ENCODE measurements at places on chromosomes 7 and 10. TPM values are rescaled to one million over a fixed set of nuclear protein-coding genes. Genes with fewer than 3 reads are reported as not detected.

Gene IFIT1B
- not detected for total RNA-seq

Gene CLRN3
- total RNA-seq, result not detected

Gene NEURL1
- total RNA-seq, result not detected

Gene POLR2J
- 6.9 TPM for total RNA-seq

Gene RPEL1
- not detected for total RNA-seq

Gene SEC24C
- total RNA-seq, result 95.2 TPM

Gene TAF3
- 9.9 TPM for total RNA-seq

Gene PRF1
- total RNA-seq, result 3.5 TPM

Gene TASOR2
- total RNA-seq, result 132 TPM

Gene FRMPD2
- total RNA-seq, result 0.50 TPM

Gene CYP3A4
- not detected for total RNA-seq

Gene NKX6-2
- total RNA-seq, result not detected

Gene BMPER
- total RNA-seq, result 0.25 TPM

Gene RAMP3
- 145 TPM for total RNA-seq

Gene HOXA5
- 4.4 TPM for total RNA-seq

Gene IPMK
- 8.1 TPM for total RNA-seq

Gene GIMAP4
- total RNA-seq, result 58.0 TPM

Gene ARL3
- 11.4 TPM for total RNA-seq

Gene MYL10
- total RNA-seq, result not detected

Gene ARHGAP22
- 17.3 TPM for total RNA-seq

Gene SGPL1
- 51.4 TPM for total RNA-seq

Gene FAM221A
- total RNA-seq, result 28.2 TPM

Gene CYP2C8
- 0.40 TPM for total RNA-seq

Gene DKK1
- total RNA-seq, result not detected

Gene UTF1
- not detected for total RNA-seq

Gene SOSTDC1
- 2.7 TPM for total RNA-seq

Gene HOXA13
- total RNA-seq, result not detected

Gene CCL26
- not detected for total RNA-seq

Gene GIMAP5
- total RNA-seq, result 25.3 TPM

Gene PBLD
- 6.9 TPM for total RNA-seq

Gene ERV3-1
- 20.2 TPM for total RNA-seq

Gene DYNC1I1
- 11.9 TPM for total RNA-seq

Gene SPACDR
- total RNA-seq, result not detected

Gene ANKRD7
- total RNA-seq, result 8.2 TPM

Gene CADPS2
- 33.1 TPM for total RNA-seq

Gene HHEX
- total RNA-seq, result 128 TPM

Gene MSMB
- not detected for total RNA-seq

Gene CARD11
- total RNA-seq, result 1.3 TPM

Gene OR9A2
- total RNA-seq, result not detected

Gene SEMA4G
- 9.6 TPM for total RNA-seq

Gene GLCCI1
- 68.1 TPM for total RNA-seq

Gene NEUROG3
- not detected for total RNA-seq

Gene CALML5
- not detected for total RNA-seq

Gene POT1
- 37.7 TPM for total RNA-seq

Gene ADAM8
- total RNA-seq, result 2.2 TPM

Gene SMARCD3
- 46.9 TPM for total RNA-seq

Gene FGF8
- not detected for total RNA-seq

Gene STEAP4
- total RNA-seq, result 162 TPM

Gene DNA2
- total RNA-seq, result 7.4 TPM

Gene PAX4
- total RNA-seq, result not detected

Gene SDK1
- 5.0 TPM for total RNA-seq

Gene INSYN2A
- 0.27 TPM for total RNA-seq

Gene SRRM3
- total RNA-seq, result 2.6 TPM

All from thyroid gland (tissue), 4 donors.